Activated gamma-delta T cell (primary cell): ENCODE measurements at places on chromosomes 4 and X.

GRCh38 chr4:5266991-5267390 is 215.7 kb downstream of the STK32B start:
- no peak for DNase-seq

DNA sequence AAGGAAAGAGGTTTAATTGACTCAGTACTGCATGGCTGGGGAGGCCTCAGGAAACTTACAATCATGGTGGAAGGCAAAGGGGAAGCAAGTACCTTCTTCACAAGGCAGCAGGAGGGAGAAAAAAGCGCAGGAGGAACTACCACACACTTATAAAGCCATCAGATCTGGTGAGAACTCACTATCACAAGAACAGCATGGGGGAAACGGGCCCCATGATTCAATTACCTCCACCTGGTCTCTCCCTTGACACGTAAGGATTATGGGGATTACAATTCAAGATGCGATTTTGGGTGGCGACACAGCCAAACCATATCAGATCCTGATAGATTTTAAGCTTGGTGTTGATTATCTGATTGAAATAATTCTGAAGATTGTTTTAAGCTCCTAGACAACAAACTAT is 218.7 kb downstream of the CBR4 start:
- no peak for DNase-seq

DNA sequence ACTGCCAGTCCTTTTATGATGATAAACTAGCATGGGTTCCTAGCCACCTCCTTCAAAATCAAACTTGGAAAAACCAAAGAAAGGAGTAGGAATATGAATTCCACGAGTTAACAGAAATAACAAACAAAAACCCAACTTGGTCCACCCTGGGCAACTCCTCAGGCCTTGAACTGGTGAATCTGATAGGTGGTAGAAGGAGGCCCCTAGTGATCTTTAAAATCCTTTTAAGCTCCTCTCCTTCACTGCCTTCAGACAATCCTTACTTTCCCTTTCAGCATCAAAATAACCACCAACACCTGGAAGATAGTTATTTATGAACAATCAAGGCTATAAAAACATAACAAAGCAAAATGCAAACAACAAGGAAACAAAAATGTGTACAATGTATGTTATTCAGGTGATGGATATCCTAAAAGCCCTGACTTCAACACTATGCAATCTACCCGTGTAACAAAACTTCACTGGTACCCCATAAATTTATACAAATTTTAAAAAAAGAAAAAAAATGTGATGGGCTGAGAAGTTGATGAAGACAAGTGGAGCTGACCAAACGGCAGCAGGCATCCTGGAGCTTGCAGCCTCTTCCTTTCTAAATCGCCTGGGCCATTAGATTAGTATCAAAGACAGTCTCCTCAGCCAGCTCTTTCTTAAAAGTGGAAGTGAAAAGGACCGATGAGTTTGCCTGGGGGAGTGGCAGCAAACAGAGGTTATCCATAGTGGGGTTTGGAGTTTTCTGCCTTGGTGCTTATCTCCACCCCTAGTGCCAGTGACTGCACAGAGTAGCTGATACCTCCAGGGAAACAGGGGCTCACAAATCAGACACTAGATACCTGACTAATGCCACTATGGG is 179.6 kb downstream of the TMA16 start:
- DNase-seq = no peak

DNA sequence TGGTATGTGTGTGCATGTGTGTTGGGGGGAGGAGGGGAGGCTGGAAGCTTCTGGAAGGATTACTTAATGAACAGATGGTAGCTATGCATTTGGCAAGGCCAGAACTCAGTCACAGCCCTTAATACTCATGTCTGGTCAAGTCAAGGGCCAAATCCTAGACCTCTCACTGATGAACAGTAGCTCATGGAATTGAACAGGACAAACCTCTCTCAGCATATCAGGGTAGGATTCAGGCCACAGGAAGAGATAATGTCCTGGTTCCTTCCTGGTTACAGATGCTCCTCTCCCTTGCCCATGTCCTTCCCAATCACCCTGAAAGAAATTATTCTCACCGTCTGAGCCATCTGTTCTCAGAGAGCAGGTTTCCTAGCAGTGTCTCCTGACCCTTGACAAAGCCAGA is 165.7 kb downstream of the SOWAHB start:
- DNase-seq = no peak

DNA sequence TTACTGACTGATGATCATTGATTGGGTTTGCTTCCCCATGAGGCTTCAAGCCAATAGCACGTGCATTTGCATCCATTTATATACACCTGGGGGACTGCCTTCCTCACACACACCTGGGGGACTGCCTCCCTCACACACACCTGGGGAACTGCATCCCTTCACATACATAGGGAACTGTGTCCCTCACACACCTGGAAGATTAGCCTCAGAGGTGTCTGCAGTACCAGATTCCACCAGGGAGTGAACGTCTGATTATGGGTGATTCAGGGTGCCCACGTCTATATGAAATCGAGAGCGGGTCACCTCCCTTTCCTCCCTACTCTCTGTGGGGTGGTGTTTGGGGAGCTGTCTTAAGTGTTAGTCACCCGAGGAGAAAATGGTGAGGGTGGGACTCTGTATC is 16.9 kb downstream of the CD99 start:
- DNase-seq = no peak

- no peak for DNase-seq
Observed at GRCh38 chrX:134543288-134543687, 83.3 kb downstream of the HPRT1 start.
